Left lobe of liver (tissue), 2 donors: ENCODE measurements at places on chromosomes 7 and 10. TPM values are rescaled to one million over a fixed set of nuclear protein-coding genes. Genes with fewer than 3 reads are reported as not detected.

DNA sequence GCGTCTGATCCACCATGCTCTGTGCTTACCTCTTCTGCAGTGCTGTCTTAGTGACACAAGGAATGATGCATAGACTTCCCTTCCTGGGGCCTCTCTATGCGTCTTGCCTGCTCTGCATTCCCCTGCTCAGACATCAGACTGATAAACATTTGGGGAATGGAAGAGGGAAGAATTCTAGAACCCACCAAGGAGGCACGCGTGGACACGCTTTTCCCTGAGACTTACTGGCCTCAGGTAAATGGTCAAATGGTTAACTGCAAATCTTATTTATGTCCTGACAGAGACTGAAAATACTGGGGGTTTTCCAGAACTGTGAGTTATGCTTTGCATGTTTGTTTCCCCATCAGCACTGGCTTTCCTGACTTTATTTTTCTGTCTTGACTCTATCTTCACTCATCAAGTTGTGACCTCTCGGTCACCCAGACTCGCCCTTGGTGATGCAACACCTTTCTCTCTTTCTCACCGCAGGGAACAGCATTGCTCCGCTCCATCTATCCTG lies 285.9 kb upstream of the FZD8 start:
- no peak for DNase-seq

DNA sequence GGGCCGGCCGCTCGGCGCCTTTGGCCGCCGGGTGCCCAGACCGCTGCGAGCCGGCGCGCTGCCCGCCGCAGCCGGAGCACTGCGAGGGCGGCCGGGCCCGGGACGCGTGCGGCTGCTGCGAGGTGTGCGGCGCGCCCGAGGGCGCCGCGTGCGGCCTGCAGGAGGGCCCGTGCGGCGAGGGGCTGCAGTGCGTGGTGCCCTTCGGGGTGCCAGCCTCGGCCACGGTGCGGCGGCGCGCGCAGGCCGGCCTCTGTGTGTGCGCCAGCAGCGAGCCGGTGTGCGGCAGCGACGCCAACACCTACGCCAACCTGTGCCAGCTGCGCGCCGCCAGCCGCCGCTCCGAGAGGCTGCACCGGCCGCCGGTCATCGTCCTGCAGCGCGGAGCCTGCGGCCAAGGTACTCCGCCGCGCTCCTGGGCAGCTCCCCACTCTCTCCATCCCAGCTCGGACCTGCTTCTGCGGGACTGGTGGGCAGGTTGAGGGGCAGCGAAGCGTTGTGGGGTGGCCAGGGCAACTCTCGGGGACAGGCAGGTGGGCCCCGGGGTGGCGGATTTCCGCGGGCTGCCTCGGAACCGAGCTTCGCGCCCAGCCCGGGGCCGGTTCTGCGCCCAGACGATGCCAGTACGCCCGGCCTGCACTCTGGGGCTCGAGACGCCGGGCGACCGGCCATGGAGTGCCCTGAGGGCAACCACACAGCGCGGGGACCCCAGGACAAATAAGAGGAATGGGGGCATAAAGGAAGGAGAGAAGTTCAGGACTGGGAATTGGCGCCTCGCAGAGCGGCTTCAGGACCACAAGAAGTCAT lies 578 bp downstream of the HTRA1 start:
- peak; percentile 80 for DNase-seq

GRCh38 chr7:47464266-47464665 lies 117.6 kb downstream of the TNS3 start:
- no peak for DNase-seq

GRCh38 chr7:74032624-74033371 lies 4.8 kb downstream of the ELN start:
- no peak for DNase-seq

Gene TAS2R38
- total RNA-seq, result not detected
